ENCODE measurements at places on chromosomes 5 and 9.

GRCh38 chr5:34550964-34551363 is 105.2 kb upstream of the RAI14 start:
- DNase-seq: no peak

GRCh38 chr9:88391236-88391635 is 3.0 kb downstream of the SPIN1 start:
- no peak for DNase-seq

DNA sequence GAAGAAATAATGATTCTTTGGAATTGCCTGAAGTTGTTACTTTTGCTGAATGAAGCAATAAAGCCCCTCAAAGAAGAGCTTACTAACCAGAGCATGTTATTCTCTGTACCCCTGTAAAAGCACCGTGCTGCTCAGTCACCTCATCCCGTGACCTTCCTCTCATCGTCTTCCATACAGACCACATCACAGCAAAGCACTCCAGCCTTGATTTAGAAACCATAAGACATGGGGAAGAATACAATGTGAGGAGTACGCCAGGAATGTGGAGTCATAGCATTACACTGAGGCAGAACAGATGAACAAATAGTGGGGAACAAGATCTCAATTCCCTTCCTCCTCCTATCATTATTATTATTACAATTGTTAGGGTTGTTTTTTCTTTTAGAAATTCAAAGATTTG is 49.1 kb downstream of the ERAP1 start:
- no peak for DNase-seq

GRCh38 chr9:137666955-137667670 is 48.3 kb downstream of the EHMT1 start:
- peak; percentile 57 for DNase-seq

DNA sequence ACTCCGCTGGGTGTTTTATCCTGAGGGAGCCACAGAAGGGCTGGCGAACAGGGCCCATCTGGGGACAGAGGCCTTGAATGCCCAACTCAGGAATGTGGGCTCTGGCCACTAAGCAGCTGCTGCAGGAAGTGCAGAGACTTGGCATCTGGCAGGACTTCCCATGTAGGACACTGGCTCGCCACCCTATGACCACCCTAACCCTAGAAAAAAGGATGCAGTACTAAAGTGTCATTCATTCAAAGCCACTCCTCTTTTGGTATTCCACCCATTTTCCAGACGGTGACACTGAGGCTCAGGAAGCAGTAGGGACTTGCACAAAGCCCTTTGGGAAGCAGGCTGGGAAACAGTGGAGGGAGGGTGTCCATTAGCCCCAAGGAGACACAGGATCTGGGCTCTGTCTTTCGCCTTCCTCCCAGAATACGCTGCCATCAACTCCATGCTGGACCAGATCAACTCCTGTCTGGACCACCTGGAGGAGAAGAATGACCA is 3.0 kb downstream of the BBLN start:
- DNase-seq: no peak

DNA sequence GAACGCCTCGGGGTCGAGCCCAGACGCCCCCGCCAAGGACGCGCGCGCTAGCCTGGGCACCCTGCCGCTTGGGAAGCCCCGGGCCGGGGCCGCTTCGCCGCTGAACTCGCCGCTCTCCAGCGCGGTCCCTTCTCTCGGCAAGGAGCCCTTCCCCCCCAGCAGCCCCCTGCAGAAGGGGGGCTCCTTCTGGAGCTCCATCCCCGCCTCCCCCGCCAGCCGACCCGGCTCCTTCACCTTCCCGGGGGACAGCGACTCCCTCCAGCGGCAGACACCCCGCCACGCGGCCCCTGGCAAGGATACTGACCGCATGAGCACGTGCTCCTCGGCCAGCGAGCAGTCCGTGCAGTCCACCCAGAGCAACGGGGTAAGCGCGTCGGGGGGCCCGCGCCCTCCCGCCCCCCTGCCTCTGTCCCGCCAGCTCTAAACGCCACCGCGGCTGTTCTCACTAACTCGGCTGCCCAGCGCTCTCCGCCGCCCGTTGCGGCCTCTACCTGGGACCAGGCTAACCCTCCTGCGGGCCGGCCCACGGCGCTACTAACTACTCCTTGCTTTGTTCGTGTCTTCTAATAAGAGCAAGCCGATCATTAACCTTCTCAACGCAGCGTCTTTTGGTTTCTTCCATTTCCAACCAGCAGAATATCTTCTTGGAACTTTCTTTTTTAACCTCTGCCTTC is 93.6 kb upstream of the OTULINL start:
- no peak for DNase-seq

DNA sequence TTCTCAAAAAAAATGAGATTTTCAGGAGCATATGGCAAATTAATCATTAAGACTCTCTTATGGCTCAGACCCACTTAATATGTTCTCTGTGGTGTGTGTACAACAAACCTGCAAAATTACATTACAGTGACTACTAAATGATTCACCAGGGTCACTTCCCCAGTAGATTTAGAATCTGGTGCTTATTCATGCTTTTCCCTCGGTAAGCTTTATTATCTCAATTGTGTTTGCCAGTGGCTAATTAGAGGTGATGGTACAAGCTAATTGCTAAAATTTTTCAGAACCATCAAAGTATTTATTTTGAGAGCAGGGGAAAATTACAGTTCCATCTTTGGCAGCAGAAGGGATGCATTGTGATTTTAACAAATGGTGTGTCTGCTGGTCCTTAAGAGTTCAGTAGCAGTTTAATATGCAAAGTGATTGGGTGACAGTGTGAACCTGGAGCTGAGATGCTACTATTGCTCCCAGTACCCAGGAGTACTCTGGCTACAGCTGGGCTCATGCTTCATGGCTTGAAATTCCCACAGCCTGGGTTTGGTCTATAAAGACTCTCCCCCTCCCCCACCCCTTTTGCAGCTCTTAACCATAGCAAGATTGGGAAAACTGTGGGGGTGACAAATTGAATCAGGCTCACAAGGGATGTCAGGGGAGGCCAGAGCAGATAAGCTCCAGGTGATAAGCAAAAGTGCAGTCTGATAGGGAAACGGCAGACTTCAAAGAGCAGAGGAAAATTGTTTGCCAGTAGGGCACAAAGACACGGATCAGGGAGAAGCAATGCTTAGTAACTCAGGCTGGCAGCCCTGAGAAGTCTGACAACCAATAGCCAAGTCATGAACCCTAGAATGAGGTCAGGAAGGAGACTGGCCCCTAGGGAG is 92.8 kb upstream of the RAD23B start:
- DNase-seq: no peak

DNA sequence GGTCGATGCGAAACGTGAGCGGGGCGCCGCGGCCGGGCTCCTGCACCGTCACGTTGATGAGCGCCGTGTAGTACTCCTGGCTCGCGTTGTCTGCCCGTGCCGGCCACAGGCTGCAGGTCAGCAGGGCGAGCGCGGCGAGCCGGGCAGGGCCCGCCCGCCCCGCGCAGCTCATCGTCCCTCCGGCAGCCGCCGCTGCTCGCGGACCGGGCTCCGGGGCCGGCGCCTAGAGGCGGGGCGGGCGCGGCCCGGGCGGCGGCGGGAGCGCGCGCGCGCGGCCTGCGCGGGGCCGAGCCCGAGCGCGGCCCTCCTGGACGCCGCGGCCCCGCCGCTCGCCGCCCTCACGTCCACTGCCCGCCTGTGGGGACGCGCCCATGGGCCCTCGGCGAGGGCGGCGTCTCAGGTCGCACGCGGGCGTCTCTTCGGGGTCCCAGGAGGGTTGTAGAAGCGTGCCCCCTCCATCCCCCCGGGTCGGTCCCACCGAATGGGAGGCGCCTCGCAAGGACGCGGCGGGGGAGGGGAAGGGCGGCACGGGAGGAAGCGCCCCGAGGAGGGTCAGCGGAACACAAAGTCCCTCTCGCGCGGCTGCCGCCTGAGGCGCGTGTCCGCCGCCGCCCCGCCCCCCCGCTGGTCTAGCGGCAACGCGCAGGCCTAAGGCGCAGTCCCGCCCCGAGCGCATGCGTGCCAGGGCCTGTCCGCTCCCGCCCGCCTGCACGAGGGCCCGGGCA is at the start of gene RNF130:
RNF130 (minus strand) TSS at position 229 of the 725 bp plus-strand sequence; CDS start at position 172, 57 bp downstream.
- peak; percentile 91 for DNase-seq

DNA sequence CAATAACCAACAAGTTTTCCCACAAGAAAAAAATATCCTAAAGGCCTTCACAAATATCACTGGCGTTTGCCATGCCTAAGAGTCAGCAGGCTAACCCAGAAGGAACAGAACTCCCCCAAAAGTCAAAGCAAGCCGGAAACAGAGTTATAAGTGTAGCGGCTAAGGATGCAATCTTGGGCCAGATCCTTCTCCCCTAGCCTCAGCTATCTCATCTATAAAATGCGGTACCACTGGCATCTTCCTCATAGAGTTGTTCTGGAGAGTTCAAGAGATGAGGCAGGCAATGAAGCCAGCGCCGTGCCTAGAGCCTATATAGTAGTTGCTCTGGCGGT is 632 bp downstream of the DPM2 start:
- no peak for DNase-seq

DNA sequence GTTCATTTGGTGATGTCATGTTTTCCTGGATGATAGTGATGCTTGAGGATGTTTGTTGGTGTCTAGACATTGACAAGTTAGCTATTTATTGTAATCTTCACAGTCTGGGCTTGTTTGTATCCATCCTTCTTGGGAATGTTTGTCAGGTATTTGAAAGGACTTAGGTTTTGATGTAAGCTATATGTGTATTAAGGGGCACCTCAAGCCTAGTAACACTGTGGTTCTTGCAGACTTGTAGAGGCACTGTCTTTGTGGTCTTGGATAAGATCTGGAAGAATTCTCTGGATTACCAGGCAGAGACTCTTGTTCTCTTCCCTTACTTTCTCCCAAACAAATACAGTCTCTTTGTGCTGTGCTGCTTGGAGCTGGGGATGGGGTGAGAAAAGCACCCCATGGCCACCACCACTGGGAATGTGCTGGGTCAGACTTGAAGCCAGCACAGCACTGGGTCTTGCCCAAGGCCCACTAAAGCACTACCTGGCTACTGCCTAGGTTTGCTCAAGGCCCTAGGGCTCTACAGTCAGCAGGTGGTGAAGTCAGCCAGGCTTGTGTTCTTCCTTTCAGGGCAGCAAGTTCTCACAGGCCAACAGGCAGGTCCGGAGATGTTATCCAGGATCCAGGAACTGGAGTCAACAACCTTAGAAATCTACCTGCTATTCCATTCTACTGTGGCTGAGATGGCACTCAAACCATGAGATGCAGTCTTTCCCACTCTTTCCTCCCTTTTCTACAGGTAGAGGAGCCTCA is 49.3 kb upstream of the GNA14 start:
- no peak for DNase-seq

DNA sequence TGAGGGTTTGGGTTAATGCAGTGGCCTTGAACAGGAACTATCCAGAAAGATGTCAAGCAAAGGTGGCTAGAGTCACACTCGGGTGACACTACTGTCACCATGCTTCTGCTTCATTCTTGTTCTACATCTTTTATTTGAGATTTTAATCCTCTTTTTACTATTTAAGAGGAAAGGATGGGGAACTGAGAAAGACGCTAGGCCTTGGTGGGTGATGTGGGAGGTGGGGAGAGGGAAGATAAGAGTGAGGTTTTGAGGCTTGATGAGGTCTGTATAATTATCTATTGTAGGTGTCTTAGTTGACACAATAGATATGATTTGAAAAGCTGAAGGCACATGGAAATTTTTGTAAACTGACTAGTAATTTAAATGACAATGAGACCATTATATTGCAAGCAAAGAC is 3.5 kb upstream of the BASP1 start:
- no peak for DNase-seq

GRCh38 chr9:107587191-107587963 is 97.8 kb upstream of the KLF4 start:
- peak; percentile 5 for DNase-seq

DNA sequence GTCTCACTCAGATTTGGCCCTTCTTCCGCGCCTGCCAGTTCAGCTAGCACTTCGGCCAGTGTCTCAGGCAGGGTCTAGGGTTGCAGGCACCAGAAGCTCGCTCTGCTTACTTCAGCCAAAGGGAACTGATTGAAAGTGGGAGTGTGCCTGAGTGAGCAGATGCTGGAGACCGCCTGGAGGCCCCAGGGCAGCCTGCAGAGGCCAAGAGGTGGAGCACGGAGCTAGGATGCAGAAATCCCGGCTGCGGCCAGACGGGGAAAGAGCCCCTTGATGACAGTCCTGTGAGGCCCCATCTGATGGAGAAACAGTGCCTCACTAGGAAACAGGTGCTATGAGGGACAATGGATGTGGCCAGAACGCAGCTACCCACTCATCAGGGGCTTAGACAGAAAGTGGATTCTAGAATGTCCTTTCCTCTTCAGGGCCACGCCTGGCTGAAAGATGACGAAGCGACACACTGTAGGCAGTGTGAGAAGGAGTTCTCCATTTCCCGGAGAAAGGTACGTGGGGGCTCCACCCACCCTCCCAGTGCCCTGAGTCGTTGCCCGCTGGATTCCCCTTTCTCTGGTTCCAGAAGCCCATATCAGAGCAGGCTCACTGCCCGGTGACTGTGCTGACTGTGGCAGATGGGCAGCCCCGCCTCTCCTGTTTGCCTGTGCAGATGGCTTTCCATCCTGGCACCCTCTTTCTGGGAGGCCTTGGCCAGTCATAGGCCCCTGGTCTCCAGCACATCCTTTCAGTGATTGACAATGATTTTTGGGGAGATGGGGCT is 16.1 kb downstream of the HNRNPH1 start:
- DNase-seq: peak; percentile 41

DNA sequence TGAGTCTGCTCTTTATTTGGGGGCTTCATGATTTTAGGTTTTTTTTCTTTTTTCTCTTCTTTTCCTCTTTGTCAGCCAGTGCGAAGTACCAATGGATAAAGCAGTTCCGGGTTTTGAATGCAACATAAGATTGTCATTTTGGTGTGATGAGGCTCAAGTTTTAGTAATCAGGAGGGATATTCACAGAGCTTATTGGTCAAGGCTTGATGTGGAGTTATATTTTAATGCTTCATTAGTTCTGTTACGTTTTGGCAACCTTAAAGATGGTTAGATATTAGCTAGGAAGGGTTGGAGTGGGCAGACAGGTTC is 1.4 kb downstream of the PIK3R1 start:
- no peak for DNase-seq

DNA sequence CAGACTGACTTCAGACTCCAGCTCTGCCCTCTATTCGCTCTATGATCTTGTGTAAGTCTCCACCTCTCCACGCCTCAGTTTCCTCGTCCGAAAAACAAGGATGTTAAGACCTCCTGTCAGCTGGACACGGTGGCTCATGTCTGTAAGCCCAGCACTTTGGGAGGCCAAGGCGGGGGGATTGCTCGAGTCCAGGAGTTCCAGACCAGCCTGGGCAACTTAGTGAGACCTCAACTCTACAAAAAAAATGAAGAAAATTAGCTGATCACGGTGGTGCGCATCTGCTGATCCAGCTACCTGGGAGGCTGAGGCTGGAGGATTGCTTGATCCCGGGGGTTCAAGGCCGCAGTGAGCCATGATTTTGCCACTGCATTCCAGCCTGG is 36.6 kb upstream of the GABRP start:
- DNase-seq: no peak

GRCh38 chr5:98927242-98927988 is 1.4 kb downstream of the CHD1 start:
- peak; percentile 55 for DNase-seq

GRCh38 chr5:157520911-157521703 is 54.5 kb downstream of the ADAM19 start:
- no peak for DNase-seq

- DNase-seq: no peak
These were observed 254.2 kb downstream of the CWC27 start for GRCh38 chr5:65022932-65023331.
